D721Med (cell line): ENCODE measurements at places on chromosomes 4 and X.

GRCh38 chr4:69503558-69503957, 7.9 kb upstream of the UGT2B4 start:
- DNase-seq = no peak

DNA sequence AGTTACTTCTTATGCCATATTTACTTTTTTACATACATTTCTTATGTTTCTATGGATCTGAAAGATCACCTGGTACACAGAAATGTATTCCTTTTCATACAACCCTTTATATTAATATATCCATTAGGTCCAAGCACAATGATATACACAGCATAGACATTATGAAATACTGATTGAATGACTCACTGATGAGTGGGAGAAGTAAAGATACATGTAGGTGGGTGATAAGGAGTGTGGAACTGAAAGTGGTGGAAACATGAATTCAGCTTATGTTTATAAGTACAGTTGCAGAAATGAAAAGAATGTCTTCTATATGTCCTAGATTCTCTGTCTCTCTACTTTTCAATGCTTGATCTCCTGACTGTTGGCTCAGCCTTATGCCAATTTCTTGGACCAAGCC, 87.9 kb downstream of the YIPF7 start:
- no peak for DNase-seq

DNA sequence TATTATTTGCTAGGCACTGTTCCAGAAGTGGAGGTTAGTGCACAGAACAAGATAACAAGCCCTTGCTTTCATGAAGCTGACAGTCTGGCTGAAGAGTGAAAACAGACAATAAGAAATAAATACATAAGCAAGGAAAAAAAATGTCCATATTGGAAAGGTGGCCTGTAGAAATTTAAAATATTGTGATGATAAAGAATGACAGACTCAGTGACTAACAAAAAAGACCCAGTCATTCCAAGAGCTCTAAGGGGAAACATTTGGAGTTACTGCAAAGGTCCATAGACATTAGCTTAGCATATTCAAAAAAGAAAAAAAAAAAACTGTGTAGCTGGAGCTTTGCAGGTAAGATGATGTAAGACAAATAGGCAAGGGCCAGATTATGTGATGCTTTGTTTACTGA, 1.0 kb upstream of the ANTXR2 start:
- DNase-seq = no peak

- DNase-seq = no peak
These were observed 4.8 kb downstream of the ADAMTS3 start for GRCh38 chr4:72564184-72564583.

DNA sequence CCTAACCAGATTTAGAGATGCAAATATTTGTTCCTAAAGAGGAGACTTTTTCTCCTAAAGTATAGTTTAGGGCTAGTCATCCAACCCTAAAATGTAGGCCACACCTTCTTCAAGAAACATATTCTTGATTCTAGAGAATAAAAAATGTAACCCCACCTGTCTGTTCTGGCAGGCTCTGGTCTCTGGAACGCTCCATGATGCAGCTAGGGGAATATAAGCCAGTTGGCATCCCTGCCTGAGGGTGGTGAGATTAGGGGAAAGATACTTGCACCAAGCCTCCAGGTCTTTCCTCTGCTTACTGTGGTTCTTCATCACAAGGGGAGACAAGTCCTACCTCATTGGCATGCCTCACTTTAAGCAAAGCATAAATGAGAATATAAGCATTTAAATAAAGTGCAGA, 21.2 kb upstream of the TBC1D9 start:
- DNase-seq = no peak

- DNase-seq = no peak
These were observed 847.8 kb upstream of the SLIT2 start for GRCh38 chr4:19403786-19404370.

DNA sequence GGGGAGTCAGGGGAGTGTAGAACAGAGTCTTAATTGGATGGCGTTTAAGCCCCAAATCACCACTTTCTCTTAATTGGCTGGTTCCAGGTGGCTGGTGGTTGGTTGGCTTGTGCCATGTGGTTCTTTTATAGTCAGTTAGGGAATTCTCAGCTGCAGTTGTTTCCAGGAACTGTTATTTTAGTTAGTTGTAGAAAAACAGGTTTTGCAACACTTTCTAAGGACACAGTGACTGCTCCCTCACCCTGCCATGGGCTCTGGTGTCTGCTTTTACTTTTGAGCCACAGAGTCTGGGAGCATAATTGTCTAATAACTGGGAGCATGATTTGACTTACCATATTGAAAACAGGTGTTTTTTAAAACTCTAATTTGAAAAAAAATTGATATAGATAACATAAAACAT, 75.8 kb upstream of the PCDH18 start:
- DNase-seq = no peak

GRCh38 chr4:20086799-20087521, 164.7 kb upstream of the SLIT2 start:
- no peak for DNase-seq

DNA sequence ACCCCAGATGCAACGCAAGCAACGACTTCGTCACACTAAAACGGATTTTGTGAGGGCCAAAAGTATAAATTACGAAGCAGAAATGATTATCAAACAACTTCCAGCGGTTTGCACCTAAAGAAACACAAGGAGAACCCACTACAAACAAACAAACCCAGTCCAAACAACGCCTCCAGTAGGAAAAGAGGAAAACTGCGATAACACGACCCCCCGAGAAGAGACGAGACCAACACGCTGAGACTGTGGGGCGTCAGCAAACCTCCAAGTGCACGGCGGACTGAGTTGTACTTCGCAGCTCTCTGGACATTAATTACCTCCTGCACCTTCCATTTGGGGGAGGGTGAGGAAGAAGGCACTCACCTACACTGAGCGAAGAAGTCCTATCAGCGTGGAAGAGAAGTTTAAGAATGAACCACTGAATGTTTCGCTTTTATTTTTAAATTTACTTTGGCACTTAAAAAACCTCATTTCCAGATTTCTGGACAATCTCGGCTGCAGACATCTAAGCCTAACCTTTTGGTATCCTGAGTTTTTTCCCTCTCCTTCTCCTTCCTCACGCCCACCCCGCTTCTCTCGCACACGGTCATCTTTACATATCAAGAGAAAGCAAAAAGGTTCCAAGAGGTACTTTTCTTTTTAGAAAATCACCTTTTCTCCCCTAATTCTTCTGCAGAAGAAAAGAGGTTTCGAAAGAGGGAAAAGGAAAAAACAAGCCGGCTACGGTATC, at the start of gene MAB21L2:
TSS of gene MAB21L2 (plus strand) at position 6 of the 727 bp plus-strand sequence. CDS start 879 bp downstream, outside the sequence.
- no peak for DNase-seq

DNA sequence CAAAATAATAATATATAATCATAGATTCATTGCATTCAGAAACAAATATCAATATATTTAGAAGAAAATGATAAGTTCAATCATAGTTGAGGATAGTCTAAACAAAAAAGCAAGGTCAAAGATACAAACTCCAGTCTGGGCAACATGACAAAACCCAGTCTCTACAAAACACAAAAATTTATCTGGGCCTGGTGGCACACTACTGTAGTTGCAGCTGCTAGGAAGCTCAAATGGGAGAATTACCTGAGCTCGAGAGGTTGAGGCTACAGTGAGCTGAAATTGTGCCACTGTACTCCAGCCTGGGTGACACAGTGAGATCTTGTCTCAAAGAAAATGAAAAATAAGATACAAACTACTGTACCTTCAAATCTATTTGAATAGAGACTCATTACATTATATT, 52.7 kb upstream of the ANXA10 start:
- DNase-seq = no peak
